ENCODE measurements at places on chromosomes 6 and 20. TPM values are rescaled to one million over a fixed set of nuclear protein-coding genes. Genes with fewer than 3 reads are reported as not detected.

Gene HLA-DRB1
- total RNA-seq: 90.4 TPM

Gene SLC22A2
- total RNA-seq: not detected

Gene EMILIN3
- total RNA-seq: 0.44 TPM

Gene RNF144B
- total RNA-seq: 20.0 TPM

Gene NECAB3
- 47.4 TPM for total RNA-seq

Gene SPATS1
- not detected for total RNA-seq

Measured in left cardiac atrium (tissue), 4 donors.